ENCODE measurements at places on chromosomes 1 and 21.

DNA sequence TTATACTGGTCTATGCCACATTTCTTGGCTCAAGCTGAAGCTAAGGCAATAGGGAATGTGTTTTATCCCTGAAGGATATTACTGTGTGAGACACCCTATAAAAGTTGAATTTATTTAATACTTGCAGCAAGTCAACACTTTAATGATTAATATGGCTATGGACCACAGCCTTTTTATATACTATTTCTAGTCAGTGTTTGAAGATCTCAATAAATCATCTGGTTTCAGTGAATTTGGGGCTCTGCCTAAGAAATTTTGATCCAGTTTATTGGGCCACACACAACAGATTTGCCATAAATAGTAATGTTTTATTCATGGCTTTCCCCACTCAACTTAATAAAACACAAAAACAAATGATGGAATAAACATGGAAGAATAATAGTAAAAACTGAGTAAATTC is 698.3 kb downstream of the ADGRL2 start:
- DNase-seq: no peak

DNA sequence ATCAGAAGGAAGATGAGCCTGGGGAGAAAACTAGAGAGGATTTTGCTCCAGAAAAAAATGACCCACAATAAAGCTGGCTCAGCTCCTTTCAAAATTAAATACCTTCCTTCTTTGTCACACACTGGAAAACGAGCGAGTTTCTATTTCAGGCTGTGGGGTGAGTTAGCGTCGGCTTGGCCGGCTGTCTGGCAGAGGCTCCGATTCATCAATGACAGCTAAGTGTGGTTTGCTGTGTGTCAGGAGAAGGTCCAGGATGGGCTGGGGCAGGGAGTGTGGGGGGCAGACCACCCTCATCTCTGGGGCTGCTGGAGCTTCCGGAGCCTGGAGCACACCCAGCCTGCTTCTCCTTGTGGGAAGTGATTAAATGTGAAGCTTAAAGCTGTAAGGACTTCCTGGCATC is 120.2 kb downstream of the ETS2 start:
- no peak for DNase-seq

GRCh38 chr1:64474665-64475439 is 4.9 kb downstream of the CACHD1 start:
- DNase-seq: no peak

DNA sequence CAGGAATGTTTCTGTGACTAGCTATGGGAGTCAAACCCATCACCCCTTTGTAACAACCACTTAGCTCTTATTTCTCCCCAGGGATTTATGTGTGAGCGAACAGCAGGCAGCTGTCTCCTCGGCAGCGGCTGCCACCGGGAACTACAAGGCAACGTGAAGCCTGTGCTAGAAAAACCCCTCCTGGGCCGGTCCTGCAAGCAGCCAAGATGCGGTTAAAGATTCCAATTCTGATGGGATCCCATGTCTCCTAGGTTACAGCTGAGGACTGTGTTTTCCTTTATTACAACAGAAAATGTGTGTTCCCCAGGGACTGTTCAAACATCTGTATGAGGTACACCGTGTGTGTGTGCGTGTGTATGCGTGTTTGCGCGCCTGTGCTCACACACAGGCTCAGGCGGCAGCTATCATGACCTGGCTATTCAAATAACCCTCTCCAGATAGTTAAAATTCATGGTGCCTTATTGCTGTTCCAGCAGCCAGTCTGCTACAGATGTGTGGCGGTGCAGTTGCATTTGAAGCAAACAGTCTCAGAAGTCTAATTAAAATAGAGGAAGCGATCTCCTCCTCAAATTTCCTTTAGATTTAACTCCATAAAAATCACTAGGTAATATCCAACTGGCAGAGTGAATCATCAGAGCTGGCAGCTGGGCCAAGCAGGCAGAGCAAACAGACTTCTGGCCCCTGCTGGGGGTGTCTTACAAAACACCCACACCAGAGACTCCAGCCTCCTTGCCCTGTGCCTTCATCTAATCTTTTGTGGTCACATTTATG is 68.0 kb downstream of the LMX1A start:
- DNase-seq: no peak

GRCh38 chr21:45006536-45007095 is 66.8 kb downstream of the SLX9 start:
- no peak for DNase-seq

DNA sequence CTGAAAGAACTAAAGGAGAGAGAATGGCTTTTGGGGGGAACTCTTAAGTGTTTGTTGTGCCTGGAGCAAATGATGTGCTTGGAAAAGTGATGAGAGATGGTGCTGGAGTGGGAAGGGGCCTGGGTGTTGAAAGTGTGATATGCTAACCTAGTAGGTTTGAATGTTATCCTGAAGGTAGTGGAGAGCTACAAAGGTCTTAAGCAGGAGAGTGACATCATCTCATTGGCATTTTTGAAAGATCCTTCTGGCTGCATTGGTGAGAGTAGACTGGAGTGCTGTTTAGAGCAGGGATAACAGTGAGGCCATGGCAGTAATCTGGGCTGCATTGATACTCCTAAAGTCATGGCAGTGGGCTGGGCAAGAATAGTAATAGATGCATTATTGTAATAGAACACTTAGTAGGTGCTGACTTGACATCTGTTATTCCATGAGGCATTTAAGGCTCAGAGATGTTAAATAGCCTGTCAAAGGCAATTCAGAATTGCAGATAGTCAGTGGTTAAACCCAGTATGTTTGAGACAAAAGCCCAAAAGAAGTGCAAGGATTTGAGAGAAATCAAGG is 44.5 kb downstream of the MDM4 start:
- no peak for DNase-seq

- DNase-seq: no peak
These were observed 180.4 kb downstream of the NTMT2 start for GRCh38 chr1:170326186-170326585.

DNA sequence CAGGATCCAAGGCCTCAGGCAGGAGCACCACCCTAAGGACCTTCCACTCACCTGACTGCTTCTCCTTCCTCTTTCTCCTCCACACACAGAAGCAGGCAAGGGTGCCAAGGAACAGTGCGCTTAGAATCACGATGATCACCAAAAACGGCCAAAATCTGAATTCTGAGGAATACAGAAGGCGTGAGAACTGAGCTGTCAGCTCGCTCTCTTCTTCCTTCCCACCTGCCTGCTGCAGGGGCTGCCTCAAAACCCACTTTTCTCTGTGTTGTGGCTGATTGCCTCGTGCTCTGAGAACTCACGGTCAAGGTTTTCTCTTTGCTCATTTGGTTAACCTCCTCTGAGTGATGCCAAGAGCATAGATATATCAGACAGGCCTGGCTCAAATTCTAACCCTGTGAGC is 23.8 kb downstream of the CD244 start:
- DNase-seq: no peak

DNA sequence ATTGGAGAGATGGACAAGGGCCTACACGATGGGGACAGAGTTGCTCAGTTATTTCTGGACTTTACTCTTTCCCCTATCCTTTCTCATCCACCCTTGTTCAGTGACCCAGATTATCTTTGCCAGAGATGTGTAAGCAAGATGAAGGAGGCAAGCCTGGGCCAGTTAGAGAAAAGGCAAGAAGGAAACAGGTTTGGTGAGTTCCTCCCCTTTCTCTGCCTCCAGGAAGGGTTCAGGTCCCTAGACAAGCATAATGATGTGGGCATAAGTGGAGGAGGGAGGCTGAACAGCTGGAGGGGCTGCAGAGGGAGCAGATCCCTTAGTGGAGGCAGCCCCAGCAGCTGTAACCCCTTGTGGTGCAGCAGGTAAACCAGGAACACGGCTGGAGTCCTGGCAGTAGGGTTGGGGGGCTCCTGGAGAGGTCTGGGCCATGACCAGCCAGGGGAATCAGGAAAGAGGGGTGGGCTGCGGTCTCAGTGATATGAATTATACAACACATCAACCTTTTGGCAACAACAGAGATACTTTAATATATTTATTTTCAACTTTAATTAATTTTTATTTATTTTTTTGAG is 9.2 kb upstream of the CDC42 start:
- no peak for DNase-seq

DNA sequence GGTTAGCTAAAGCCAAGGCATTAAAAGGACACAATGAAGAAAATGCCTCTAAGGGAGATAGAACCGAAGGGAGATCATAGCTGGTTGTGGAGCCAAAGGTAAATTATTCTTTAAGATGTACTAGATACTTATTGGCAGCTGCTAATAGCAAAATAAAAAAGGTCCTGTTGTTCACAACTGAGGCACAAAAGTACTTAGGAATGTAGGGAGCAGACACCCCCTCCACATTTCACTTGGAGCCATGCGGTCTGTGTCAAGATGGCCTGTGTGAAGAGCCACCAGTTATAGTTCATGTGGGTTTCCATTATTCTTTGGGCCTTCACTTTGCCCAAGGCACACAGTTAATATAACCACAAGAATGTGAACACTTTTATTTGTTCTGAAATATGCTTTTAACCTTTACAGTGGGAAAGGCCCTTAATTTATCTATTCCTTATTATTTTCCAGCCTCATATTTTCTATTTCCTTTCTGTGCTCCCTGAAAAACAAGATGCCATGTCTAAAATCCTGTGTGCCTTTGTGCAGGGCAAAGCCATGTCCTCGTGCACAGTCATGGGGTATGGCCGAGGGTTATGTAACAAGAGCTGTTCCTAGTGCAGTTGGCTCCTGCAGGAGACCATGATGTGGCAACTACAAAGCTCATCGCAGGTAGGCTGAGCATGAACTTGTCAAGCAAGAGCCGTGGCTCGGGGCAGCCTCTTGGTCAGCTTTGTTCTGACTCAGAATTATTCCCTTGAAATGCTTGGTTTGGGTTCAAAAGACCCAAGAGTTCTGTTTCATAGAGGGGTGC is 16.2 kb upstream of the WDR26 start:
- DNase-seq: no peak

GRCh38 chr1:241077386-241078147 is 279.4 kb downstream of the RGS7 start:
- no peak for DNase-seq

GRCh38 chr1:101071470-101071891 is 45.9 kb upstream of the DPH5 start:
- DNase-seq: no peak

DNA sequence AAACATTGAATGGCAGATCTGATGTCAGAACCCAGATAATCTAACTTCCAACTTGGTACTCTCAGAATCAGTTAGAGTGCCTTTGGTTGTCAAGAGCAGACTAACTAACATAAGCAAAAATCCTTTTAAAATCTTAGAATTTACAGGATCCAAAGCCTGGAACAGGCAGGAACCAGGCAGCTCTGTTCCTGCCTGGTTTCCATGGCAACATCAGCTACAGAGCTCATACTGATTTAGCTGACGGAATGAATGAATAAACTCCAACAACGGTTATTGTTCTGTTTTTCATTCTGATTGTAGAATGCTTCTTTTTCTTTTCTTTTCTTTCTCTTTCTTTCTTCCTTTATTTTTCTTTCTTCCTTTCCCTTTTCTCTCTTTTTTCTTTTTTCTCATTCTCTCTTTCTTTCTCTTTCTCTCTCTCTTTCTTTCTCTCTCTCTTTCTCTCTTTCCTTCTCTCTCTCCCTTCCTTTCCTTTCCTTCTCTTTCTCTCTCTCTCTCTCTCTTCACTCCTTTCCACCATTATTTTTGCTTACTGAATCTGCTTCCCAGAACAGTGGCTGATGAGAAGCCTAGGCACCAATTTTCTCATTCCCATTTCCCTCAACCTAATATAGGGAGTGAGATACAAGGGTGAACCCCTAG is 121.6 kb downstream of the RGS7 start:
- no peak for DNase-seq

GRCh38 chr1:47814612-47815395 is 182.4 kb downstream of the TRABD2B start:
- DNase-seq: no peak

DNA sequence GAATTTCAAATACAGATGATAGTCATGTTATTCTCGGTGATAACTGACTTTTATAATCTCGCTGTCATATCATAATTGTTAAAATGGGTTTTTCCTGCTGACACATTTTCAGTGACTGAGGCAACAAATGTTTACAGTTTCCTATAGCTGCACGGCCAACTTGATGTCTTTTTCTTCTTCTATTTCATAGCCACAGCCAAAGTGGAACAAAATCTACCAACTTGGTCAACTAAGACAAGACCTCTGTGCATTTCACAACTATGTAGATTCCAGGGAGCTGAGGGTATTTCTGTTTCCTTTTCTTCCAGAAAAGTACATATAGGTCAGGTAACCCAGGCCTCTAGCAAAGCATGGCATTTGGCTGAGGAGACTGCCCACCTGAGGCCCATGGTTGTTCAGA is 10.4 kb upstream of the AHCYL1 start:
- no peak for DNase-seq

- DNase-seq: no peak
These were observed 11.9 kb downstream of the AHCYL1 start for GRCh38 chr1:109996476-109996875.

DNA sequence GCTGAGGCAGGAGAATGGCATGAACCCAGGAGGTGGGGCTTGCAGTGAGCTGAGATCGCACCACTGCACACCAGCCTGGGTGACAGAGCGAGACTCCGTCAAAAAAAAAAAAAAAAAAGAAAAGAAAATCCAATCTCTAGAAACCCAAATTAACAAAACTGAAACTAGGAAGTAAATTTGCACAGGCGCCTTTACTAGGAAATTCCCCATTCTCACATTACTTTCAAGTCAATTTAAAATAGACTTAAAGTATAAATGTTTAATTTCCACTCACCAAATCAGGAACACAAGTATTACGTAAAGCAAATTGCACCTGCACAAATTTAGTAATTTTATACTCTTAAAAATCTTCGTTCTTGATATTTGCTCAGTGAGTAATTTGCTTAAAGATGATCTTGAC is 67.8 kb upstream of the BCAR3 start:
- no peak for DNase-seq

DNA sequence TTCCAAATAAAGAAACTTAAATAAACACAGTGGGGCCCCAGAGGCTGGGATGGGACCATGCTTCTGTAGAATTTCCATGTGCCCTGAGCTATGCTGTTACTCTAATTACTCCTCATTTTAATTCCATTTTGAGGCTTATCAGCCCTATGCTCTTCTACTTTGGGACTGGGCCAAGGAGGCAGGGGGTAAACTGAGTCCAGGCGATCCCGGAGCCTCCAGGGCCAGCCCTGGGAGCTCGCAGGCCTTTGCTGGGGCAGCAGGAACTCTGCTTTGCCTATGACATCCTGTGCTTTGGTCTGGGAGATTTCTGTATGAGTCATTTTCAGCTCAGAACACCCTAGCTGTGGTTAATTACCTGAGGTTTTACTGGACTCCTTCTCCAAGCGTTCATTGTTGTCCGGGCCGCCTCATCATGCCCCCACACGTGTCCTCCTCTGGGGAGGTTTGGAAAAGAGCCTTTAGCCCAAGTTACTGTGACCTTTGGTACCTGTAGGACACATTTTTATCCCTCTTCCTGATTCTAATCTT is 95.7 kb downstream of the RHOU start:
- DNase-seq: no peak

DNA sequence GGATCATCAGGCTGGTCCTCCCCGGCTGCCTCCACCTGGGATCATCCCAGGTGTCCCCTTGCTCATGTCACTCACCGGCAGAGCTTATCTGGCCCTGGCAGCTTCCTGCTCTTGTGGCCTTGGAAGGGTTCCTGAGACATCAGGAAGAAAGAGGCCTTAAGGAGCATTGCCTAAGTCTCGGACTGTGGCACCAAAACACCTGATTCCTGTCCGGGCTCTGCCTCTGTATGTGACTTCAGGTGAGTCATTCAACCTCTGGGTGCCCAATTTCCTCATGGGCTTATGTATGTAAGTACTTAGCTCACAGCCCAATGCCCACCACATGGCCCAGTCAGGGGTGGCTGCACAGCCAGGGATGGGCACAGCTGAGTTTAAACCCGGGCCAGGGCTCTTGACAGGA is 255.9 kb upstream of the VAMP3 start:
- DNase-seq: no peak

- DNase-seq: no peak
These were observed 13.9 kb downstream of the SH2D1B start for GRCh38 chr1:162397943-162398560.
